ENCODE measurements at places on chromosomes 2 and 18.
A peak's percentile ranks its signal among the peaks of the same experiment; 100 is the strongest.

GRCh38 chr2:118865106-118865505 is 17.7 kb upstream of the EN1 start:
- no peak for DNase-seq

DNA sequence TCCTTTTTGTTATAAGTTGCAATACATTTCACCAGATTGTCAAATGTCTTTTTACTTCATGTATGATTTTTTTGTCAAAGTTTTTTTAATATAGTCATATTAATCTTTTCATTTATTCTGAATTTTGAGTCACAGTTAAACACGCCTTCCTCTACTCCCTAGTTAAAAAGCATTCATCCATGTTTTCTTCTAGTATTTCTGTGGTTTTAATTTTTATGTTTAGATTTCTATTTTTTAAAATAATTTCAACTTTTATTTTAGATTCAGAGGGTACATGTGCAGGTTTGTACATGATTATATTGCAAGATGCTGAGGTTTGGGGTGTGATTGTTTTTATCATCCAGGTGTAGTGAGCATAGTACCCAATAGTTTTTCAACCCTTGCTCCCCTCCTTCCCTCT is 146.7 kb upstream of the MYO3B start:
- no peak for DNase-seq

- no peak for DNase-seq
Observed at GRCh38 chr2:170525566-170525900, 189.6 kb upstream of the SP5 start.

GRCh38 chr2:172489681-172490080 is 62.3 kb downstream of the ITGA6 start:
- peak; percentile 5 for DNase-seq

DNA sequence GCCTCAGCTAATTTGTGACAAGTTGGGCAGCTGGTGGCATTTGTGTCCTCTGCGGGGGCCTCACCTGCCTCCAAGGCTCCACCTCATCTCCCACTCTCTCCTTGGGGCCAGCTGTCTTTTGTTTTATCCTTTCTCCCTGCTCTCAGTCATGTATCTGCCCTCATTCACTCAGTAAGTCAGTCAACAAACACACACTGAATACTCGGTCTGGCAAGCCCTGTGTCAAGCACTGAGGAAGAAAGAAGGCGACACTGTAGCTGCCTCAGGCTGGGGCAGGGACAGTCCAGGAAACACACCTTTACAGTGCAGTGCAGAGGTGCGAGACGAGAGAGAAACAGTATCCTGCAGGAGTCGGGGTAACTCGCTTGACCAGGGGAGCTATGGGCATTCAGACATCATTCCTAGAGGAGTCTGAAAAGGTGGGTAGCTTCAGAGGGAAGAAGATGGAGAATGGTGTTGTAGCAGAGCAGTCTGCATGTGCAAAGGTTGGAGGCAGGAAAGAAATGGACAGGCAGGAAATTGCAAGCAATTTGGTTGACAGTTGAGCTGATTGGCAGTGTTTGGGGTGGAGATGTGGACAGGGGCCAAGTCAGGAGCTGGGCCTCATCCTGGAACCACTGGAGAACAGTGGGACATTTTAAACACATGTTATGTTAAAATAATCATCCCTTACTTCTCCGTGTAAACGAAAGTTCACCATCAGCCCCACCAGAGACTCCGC is 34.9 kb downstream of the SCTR start:
- no peak for DNase-seq

- no peak for DNase-seq
Observed at GRCh38 chr2:225574582-225575138, 175.2 kb downstream of the NYAP2 start.

DNA sequence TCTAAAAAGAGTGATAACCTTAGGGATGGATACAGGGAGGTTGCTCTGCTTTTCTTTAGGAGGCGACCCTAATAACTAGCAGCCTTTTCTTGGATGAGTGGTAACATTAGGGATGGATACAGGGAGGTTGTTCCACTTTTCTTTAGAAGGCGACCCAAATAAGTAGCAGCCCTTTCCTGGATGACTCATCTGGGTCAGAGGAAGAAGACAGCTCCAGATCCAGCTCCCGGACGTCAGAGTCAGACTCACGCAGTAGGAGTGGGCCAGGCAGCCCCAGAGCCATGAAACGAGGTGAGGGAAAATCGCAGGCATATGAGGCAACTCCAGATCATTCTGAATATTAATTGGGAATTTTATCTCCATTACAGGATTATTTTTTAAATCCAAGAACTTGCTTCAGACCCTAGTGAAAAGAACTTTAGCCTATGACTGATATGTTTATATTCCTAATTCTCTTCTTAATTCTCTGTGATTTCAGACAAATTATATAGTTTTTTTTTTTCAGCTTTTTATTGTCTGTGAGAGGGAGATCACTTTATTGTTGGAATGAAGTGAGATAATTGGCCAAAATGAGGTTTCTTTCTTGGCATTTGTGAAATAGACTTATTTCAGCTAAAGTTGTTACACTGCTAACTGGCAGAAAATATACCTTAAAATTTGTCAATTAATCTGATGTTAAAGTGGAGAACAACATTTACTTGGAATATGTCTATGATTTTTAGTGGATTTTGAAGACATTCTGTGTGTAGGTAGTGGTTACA is 31.2 kb upstream of the C1GALT1C1L start:
- no peak for DNase-seq

DNA sequence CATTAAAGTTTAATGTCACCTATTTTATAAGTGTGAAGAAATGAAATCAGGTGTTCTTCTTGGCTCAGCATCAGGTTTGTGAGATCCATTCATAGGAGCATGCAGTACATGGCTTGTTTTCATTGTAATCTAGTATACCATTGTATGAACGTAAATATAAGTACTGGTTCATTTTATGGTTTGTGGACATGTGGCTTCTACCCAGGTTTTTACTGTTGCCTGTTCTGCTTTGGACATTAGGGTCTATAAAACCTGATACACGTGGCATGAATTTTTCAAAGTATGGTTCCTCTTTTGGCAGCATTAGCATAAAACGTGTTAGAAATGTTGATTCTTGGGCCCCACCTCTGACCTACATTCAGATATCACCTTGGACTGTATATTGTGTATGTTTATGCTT is 175.5 kb downstream of the PRPF40A start:
- DNase-seq, result no peak

- DNase-seq, result no peak
Observed at GRCh38 chr2:173764094-173764493, 201.1 kb downstream of the SP3 start.

DNA sequence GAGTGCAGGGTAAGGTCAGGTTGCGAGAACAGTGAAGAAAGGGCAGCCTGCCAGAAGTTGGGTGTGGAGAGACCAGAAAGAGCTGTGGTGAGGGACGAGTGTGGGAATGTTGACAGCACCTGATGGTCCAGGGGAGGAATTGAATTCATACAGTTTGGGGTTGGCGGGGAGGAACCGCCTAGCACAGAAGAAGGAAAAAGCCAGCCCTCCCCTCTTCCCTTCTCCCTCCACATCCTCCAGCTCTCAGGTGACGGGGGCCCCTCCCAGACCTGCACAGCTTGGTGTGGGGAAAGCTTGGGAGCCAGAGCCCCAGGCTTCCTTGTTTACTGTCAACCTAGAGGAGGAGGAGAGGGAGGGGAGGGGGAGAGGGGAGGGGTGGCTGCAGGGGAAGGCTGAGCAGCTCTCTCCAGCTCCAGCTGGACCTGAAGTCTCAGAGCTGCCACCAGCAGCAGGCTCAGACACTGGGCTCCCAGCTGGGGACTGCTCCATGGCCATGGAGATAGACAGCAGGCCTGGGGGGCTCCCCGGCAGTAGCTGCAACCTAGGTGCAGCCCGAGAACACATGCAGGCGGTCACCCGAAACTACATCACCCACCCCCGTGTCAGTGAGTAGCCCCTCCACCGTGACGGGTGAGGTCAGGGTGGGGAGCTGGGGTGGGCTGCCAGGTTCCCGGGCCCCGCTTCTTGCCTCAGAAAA is at the start of gene ATP6V1B1:
Gene ATP6V1B1, plus strand, starts transcription at position 433 of the 697 bp plus-strand sequence. Its CDS starts 55 bp downstream, at position 488.
- no peak for DNase-seq

DNA sequence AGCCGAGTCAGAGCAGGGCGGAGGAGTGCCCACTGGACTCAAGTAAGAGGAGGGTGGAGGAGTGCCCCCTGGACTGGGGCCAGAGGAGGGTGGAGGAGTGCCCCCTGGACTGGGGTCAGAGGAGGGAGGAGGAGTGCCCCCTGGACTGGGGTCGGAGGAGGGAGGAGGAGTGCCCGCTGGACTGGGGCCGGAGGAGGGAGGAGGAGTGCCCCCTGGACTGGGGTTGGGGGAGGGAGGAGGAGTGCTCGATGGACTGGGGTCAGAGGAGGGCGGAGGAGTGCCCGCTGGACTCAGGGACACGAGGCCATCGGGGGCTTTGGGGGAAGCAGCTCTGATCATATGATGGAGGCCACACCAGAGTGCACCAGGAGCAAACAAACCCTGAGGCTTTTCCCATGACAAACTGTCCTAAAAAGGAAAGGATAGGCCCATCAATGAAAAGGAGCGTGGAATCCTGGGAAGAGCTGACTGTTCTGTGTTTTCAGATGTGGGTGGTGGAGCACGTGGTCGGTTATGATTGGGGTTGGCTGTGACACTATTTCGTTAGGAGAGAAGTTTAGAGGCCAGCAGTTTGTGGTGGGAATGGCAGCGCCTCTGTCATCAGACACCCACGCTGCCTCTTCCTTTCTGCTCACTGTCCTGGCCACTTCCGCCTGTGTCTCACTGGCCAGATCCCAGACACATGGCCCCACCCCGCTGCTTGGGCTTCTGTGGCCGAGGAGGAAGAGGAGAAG is 24.5 kb upstream of the HPCAL1 start:
- no peak for DNase-seq

DNA sequence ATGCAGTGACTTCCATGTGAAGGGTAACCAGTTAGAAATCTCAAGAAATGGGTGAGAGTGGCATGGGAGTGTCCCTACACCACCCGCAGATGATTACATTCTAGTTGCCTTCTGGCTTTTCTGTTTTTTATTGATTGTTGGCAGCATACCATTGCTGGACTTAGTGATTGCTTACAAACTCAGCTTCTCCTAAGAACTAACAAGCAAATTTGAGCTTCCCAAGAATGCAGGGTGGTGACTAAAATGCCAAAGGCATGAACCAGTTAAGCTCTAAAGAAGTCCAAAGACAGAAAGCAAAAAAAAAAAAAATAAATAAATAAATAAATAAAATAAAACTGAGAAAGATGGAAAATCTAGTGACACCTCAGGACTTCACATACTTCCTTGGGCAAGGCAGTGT is 245.5 kb upstream of the PARD3B start:
- no peak for DNase-seq

DNA sequence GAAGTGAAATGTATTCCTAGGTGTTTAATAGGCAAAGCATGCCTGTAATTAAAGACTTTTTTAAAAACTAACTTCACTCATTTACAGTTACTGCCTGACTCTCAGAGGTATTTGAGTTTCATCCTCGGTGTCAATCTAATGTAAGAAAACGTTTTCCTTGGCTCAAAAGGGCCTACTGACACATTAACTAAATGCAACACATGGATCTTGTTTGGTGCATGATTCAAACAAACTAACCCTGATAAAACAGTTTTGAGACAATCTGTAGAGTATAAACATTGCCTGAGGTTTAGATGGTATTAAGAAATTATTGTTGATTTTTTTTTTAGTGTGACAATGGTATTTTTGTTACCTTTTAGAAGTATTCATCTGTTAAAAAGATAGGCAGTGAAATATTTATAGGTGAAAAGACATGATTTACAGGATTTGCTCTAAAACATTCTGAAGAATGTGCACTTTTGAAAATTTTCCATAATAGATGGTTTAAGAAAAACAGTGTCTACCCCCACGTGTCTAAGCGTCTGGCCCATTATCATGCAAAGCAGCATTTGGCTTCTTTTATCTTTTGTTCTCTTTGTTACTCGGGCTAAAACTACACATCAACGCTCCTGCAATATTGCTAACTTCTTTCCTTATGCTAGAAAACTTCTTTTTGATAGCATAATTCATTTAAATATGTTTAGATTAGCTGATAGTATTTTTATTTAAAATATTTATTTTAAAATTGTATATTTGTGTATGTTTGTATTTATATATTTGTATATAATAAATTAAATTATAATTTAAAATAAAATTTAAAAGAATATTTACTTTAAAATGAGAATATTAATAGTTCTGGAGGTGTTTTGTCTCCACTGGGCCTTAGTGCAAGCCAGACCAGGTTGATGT is 160.2 kb upstream of the NDUFV2 start:
- DNase-seq, result no peak

DNA sequence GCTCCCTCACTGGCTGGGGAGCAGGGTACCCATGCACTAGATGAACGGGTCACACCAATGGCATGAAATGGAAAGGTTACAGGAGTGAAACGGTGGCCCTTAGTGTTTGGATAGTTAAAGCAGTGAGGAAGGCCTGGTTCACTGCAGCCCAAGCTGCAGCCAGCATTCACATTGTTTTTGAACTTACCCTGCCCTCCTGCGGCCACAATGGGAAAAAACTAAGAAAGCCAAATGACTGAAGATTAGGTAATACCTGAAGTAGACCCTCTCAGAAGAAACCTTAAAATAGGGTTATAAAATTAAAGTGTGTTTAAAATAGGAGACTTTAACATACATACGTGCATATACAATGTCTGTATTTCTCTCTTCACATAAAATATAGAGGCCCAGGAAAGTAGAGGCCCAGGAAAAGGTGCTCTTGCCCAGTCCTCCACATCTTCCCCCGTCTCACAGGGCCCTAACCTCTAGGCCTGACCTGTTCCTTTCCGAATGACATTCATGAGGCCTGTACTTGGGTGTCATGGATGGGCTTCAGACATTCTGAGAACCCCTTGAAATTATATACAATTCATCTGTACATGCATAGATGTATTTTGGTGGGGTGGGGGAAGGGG is 33.3 kb downstream of the DOK1 start:
- DNase-seq, result peak; percentile 26

DNA sequence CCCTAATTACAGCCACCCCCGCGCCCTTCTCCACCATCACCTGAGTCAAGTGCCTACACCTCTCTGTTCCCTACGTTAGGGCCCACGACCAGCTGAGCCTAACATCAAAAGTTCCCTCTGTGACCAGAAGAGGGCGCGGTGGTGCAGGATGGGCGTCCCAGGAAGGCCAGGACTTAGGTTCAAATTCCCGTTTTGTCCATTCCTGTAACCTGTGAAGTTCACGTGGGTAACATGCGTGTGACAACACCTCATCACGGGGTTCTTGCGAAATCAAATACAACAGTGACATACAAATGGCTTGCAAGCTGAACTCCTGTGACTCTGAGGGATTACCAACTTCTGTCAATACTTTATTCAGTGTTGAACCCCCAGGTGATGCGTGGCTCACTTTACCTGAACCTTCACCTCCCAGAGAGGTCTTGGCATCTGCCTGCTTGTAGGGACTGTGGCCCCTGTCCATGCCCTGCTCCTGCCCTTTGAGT is 207.9 kb downstream of the ARL4C start:
- no peak for DNase-seq

GRCh38 chr18:26487437-26487836 is 60.9 kb downstream of the KCTD1 start:
- no peak for DNase-seq

GRCh38 chr2:6421138-6421730 is 444.5 kb downstream of the CMPK2 start:
- no peak for DNase-seq

- DNase-seq, result no peak
Observed at GRCh38 chr2:40244675-40245074, 207.2 kb downstream of the SLC8A1 start.

Measured in SIG-M5 (cell line).